IPS DF 6.9 (cell line): ENCODE measurements at places on chromosomes 11 and 22.
A peak's percentile ranks its signal among the peaks of the same experiment; 100 is the strongest.

DNA sequence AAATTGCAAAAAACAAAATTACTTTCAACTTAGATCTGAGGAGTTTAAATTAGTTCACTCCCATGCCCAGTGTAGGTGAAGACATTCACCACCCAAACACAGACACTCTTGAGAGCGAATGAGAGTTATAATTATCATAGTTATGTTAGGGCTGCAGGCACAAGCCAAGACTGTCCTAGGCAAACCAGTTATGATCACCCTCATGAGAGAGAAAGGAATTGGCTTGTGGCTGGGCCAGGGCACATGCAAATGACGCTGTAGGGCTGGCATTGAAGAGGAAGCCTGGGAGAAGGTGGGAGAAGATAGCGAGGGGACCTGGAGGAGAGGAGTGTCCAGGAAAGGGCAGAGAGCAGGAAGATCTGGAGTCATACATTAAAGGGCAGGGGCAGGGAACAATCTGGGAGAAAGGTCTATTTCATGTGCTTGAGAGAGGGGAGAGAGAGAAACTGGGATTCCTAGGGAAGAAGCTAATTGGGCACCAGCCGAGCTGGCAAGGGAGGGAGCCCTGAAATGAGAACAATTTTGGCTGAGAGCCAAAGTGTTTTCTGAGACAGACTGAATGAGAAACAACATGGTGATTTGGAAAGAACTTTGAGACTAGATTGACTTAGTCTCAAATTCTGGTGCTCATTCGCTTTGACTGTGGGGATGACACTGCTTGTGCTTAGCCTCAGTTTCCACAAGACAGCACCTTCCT is 279.9 kb downstream of the KIRREL3 start:
- H3K4me3 ChIP-seq: no peak overlapping the region
- no peaks in the 10 kb centered on the region for H3K36me3 ChIP-seq
- H3K27me3 ChIP-seq: no peaks in the 10 kb centered on the region
- no peak for DNase-seq

DNA sequence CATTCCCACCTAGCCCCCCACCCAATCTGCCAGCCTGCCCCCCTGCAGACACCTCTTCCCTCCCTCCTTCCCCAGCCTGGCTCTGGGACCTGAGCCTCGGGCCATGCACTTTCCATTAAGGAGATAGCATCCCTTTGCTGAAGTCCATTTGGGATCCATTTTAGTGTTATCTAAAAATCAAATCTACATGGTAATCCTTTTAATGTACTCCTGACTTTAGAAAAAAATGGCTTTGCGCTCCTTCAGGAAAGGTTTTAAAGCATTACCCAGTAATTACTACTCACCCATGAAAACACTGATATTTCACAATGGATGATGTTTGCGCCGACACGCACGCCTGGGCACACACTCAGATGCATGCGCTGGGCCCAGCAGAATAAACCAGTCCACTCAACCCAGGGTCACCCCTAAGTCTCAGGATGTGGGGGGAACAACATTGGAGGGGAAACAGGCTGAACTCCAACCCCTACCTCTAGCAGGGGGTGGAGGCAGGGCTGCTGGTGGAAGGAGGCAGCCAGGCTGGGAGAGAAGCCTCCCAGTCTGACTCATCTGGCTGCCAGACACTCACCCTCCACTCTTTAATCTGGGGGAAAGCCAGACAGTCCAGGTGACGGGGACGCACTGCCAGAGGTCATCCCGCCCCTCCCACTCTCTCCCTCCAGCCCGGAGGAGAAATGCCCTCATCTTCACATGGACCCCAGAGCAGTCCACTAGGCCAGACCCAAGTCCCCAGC is 29.8 kb downstream of the LMO1 start:
- no peak for DNase-seq
- no peaks in the 10 kb centered on the region for H3K36me3 ChIP-seq
- no peak overlapping the region for H3K4me3 ChIP-seq
- H3K27ac ChIP-seq: no peak overlapping the region

GRCh38 chr11:83571302-83571701 is 285.1 kb upstream of the CCDC90B start:
- no peak overlapping the region for H3K27ac ChIP-seq
- no peak for DNase-seq
- no peaks in the 10 kb centered on the region for H3K4me1 ChIP-seq
- no peak overlapping the region for H3K4me3 ChIP-seq
- no peaks in the 10 kb centered on the region for H3K27me3 ChIP-seq
- no peaks in the 10 kb centered on the region for H3K36me3 ChIP-seq

DNA sequence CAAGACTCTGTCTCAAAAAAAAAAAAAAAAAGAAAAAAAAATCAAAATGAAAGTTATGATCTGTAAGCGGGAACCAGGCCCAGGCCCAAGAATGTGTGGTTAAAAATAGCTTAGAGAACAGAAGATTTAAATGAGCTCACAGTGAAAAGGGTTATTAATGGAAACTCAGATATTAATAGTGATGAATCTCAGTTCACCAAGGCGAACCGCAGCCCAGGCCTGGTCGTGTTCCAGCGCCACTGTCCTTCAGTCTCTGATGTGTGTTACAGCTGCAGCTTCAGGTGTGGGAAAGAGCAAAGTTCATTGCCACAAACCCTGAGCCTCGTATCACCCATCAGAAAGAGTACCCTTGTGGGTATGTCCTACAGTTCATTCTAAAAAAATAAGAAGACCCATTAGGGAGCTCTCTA is 107.1 kb downstream of the GAB2 start:
- H3K4me1 ChIP-seq: no peaks in the 10 kb centered on the region
- no peak for DNase-seq
- H3K27ac ChIP-seq: no peak overlapping the region

- no peaks in the 10 kb centered on the region for H3K27me3 ChIP-seq
- no peak overlapping the region for H3K27ac ChIP-seq
- no peak for DNase-seq
- H3K36me3 ChIP-seq: no peaks in the 10 kb centered on the region
Observed at GRCh38 chr11:110297726-110298300, 1.4 kb upstream of the RDX start.

GRCh38 chr11:83194281-83195142 is 1.0 kb downstream of the ANKRD42 start:
- H3K27me3 ChIP-seq: no peaks in the 10 kb centered on the region
- H3K36me3 ChIP-seq: peaks cover 3% of the 10 kb centered on the region; the same call in 1 of the 2 replicates
- no peak overlapping the region for H3K27ac ChIP-seq
- H3K4me1 ChIP-seq: no peaks in the 10 kb centered on the region
- peak overlapping the region; percentile 72 for H3K4me3 ChIP-seq

DNA sequence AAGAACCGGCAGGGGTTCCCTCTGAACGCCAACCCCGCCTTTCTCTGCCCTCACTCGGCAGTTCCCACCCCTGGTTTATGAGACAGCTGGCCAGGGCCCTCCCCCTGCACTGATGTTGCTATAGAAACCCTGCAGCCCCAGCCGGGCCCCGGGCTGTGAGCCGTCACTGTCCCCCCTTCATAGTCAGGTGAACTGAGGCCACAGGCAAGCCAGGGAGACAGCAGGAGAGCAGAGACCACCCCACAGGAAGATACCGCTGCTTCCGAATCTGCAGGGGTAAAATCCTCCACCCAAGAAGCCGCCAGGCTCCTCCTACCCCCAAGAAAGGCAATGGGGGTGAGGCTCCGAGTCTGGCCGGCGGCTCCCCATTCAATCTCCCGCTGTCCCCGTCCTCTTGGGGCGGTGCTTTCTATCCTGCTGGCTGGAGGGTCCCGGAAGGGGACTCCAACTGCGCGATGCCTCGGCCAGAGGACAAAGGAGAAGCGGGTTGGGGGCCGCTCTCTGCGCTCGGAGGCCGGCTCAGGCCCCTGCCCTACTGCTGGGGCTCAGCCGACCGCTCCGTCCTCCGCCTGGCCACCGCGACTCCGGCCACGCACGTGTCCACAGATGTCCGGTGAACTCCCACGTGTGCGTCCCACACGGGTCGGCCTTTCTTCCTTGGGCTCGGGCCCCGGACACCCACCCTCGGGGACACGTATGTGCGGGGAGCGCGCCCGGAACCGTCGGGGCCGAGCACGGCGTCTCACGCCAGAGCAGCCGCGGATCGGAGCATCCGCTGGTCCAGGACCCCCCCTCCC is 587 bp downstream of the SLC25A22 start:
- H3K4me1 ChIP-seq: peaks cover 7% of the 10 kb centered on the region
- peaks cover 24% of the 10 kb centered on the region for H3K36me3 ChIP-seq
- peak overlapping the region; percentile 60 for H3K4me3 ChIP-seq
- H3K27me3 ChIP-seq: no peaks in the 10 kb centered on the region
- DNase-seq: no peak

DNA sequence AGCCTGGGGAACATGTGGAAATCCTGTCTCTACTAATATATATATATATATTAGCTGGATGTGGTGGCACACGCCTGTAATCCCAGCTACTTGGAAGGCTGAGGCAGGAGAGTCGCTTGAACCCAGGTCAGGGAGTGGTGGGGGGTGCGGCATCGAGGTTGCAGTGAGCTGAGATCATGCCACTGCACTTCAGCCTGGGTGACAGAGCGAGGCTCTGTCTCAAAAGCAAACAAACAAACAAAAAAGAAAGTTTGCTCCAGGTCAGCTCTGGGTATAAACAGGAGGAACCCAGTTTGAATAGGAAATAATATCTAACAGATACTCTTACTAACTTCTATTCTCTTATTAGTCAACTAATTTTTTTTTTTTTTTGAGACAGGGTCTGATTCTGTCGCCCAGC is 34.3 kb upstream of the CECR2 start:
- no peaks in the 10 kb centered on the region for H3K36me3 ChIP-seq
- no peaks in the 10 kb centered on the region for H3K4me1 ChIP-seq
- no peak overlapping the region for H3K4me3 ChIP-seq
- no peak for DNase-seq
- H3K27ac ChIP-seq: no peak overlapping the region

DNA sequence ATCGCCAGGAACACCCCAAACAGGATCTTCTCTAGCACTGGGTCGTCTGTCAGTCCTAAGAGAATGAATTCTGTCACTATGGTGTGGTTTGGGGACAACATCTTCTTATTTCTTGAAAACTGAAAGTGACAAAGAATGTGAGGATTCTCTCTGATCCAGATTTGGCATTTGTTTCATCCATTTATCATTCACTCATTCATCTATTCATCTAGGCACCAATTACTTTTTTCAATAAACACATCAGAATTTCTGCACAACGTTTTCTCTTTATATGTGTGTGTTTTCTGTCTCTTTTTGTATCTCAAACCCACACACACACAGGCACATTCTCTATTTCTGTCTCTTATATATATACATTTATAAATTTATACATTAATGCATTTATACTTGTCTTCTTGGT is at the start of gene OR5M10:
Gene OR5M10, minus strand, starts transcription at position 101 of the 400 bp plus-strand sequence. Its CDS starts 0 bp downstream, at position 101.
- H3K27me3 ChIP-seq: no peaks in the 10 kb centered on the region
- no peaks in the 10 kb centered on the region for H3K4me1 ChIP-seq
- no peak within 1 kb of the TSS for H3K27ac ChIP-seq

- H3K27ac ChIP-seq: peak overlapping the region; percentile 8
- H3K4me1 ChIP-seq: peaks cover 3% of the 10 kb centered on the region
Observed at GRCh38 chr11:46912526-46913150, 5.7 kb downstream of the LRP4 start.

GRCh38 chr11:86799680-86800075 is 664 bp upstream of the PRSS23 start:
- peak overlapping the region; percentile 64; the same call in 1 of the 2 replicates for H3K4me3 ChIP-seq
- H3K27me3 ChIP-seq: peaks cover 7% of the 10 kb centered on the region; the same call in 1 of the 2 replicates

- no peak for DNase-seq
- no peak overlapping the region for H3K4me3 ChIP-seq
- H3K4me1 ChIP-seq: no peaks in the 10 kb centered on the region
- H3K27ac ChIP-seq: no peak overlapping the region
Observed at GRCh38 chr22:36649066-36649465, 54.5 kb downstream of the CACNG2 start.

DNA sequence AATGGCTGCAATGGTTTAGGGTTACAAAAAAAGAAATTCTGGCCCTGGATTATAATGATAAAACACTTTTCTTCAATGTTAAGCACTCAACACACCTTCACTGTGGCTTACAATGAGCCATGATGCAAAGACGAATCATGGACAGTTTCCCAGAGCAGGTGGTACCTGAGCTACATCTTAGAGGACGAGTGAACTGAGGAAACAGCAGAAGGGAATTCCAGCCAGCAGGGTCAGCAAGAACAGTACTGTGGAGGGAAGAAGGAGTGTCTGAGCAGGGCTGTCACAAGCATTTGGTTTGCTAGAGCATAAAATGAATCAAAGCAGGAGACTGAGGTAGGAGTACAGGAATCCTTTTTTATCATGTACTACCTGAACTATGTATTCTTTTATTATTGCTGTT is 332.8 kb upstream of the C11orf87 start:
- no peaks in the 10 kb centered on the region for H3K36me3 ChIP-seq
- no peak for DNase-seq
- no peak overlapping the region for H3K27ac ChIP-seq
- H3K4me1 ChIP-seq: no peaks in the 10 kb centered on the region

GRCh38 chr22:47561115-47561675 is 798.7 kb downstream of the TBC1D22A start:
- H3K4me3 ChIP-seq: no peak overlapping the region
- H3K27ac ChIP-seq: no peak overlapping the region
- no peaks in the 10 kb centered on the region for H3K4me1 ChIP-seq
- H3K36me3 ChIP-seq: no peaks in the 10 kb centered on the region; the same call in 1 of the 2 replicates
- no peak for DNase-seq

- H3K36me3 ChIP-seq: no peaks in the 10 kb centered on the region
- peak within 1 kb of the TSS; percentile 44; the same call in 1 of the 2 replicates for H3K4me3 ChIP-seq
- no peak within 1 kb of the TSS for H3K27ac ChIP-seq
Observed at GRCh38 chr11:68841718-68842426, at the start of gene CPT1A. CPT1A (minus strand) TSS chr11:68841916; CDS start chr11:68815474, 26,442 bp downstream.

- DNase-seq: no peak
- H3K27me3 ChIP-seq: no peaks in the 10 kb centered on the region
- no peaks in the 10 kb centered on the region for H3K36me3 ChIP-seq
- H3K4me3 ChIP-seq: no peak overlapping the region
- H3K27ac ChIP-seq: no peak overlapping the region
Observed at GRCh38 chr11:119839476-119840133, 110.6 kb upstream of the NECTIN1 start.

- H3K27ac ChIP-seq: no peak overlapping the region
- H3K4me1 ChIP-seq: no peaks in the 10 kb centered on the region
- H3K36me3 ChIP-seq: no peaks in the 10 kb centered on the region
- H3K27me3 ChIP-seq: no peaks in the 10 kb centered on the region
- H3K4me3 ChIP-seq: no peak overlapping the region
Observed at GRCh38 chr11:6194065-6194581, 4.9 kb upstream of the OR52W1 start.

DNA sequence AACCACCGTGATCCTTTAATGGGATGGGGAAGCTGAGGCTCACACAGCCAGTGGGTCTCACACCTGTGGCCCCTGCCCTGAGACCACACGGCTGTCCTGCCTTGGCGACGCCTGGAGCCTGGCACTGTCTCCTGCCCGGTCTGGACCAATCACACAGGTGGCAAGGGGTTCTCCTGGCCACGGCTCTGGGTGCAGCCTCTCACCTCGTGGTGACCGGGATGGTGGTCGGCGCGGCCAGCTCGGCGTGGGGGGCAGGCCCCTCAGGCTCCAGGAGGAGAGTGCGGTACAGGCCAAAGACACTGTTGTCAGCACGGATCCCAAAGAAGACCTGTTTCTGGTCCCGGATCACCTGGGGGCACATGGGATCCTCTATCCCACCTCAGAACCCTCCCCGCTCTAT is 8.7 kb downstream of the ANO9 start:
- H3K27me3 ChIP-seq: no peaks in the 10 kb centered on the region
- DNase-seq: no peak
- no peak overlapping the region for H3K27ac ChIP-seq
- no peaks in the 10 kb centered on the region; the same call in 1 of the 2 replicates for H3K4me1 ChIP-seq
- peaks cover 5% of the 10 kb centered on the region; the same call in 1 of the 2 replicates for H3K36me3 ChIP-seq

- H3K27ac ChIP-seq: no peak overlapping the region
- no peaks in the 10 kb centered on the region for H3K4me1 ChIP-seq
- DNase-seq: no peak
Observed at GRCh38 chr22:40976866-40977700, 25.9 kb downstream of the RBX1 start.
